ENCODE measurements at places on chromosomes 4 and X.
A peak's percentile ranks its signal among the peaks of the same experiment; 100 is the strongest.

GRCh38 chr4:154617820-154618317, 5.4 kb upstream of the FGG start:
- DNase-seq, result no peak

- no peak for DNase-seq
Measured at GRCh38 chrX:19624739-19625138, 109.4 kb upstream of the MAP3K15 start.

DNA sequence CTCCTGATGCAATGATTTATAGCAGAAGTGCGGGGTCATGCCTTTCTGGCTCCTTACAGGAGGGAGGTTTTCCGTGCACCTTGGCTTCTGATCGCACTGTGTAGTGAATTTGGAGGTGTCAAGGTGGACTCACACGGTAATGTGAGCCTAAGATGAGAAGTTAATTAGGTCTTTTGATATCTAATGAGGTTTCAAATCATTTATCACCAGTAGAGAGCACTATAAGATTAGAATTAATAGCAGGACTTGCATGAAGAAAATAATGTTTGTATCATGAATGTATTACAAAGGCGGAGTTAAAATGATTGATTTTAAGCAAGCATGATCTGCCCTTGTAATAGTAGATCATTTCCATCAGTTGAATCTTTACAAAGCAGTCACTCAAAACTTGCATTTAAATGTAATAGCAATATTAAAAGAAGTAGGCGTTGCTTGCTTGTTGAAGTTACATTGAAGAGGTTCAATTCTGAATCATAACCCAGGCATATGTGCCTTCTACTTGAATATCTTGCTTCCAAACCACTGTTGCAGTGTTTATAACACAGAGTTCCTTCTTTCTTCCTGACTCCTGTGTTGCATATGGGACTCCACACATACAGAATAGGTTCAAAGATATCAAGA, 152.1 kb downstream of the FMR1NB start:
- DNase-seq, result peak; percentile 13

DNA sequence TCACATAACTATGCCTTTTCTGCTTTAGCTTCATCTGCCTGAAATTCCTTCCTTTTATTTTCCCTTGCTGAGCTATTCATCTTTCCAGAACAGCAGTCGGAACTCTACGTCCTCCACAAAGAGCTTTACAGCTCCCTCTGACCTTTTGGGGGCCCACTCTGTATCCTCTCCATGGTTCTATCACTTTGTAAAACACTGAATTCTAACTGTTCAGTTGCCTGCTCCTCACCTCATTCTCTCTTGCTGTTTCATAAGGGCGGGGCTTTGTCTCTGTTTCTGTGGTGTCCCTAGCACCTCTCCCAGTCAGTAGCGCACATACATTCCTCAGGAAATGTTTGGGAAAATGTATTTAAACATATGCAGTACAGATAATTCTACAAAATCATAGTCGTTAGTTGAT, 737.0 kb downstream of the RAB28 start:
- DNase-seq, result no peak

GRCh38 chr4:81648576-81649275, 177.0 kb upstream of the RASGEF1B start:
- no peak for DNase-seq

Measured in SW480 (cell line).